ENCODE measurements at places on chromosomes 11 and 22. TPM values are rescaled to one million over a fixed set of nuclear protein-coding genes. Genes with fewer than 3 reads are reported as not detected.

Gene TCN2
- total RNA-seq: 4.6 TPM

Gene INPP5J
- under 0.01 TPM for total RNA-seq

Gene ESRRA
- 29.8 TPM for total RNA-seq

Gene OOSP3
- total RNA-seq: not detected

Gene KIF18A
- 7.1 TPM for total RNA-seq

Gene TSKU
- total RNA-seq: 6.2 TPM

Gene CST6
- total RNA-seq: 2.8 TPM

Gene MYOD1
- total RNA-seq: not detected

Gene GLB1L2
- 0.23 TPM for total RNA-seq

Gene LARGE2
- not detected for total RNA-seq
